ENCODE measurements at places on chromosomes 7 and 10.

DNA sequence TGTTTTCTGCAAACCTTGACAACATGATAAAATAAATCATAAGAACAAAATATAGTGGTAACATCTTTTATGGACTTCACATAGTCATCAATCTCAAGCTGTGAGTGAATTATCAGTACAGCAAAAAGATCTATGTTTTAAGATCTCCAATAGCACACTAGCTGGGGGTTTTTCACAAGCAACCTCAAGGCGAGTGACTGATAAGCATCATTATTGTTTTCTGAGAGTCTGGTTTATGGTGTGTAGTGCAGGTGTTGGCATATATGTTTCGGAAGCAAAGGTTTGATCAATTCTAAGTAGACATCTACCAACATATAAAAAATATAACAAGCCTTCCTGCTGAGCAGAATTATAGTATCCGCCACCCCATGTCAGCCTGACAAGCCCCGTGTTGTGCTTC lies 403.8 kb upstream of the MGMT start:
- no peak for DNase-seq

DNA sequence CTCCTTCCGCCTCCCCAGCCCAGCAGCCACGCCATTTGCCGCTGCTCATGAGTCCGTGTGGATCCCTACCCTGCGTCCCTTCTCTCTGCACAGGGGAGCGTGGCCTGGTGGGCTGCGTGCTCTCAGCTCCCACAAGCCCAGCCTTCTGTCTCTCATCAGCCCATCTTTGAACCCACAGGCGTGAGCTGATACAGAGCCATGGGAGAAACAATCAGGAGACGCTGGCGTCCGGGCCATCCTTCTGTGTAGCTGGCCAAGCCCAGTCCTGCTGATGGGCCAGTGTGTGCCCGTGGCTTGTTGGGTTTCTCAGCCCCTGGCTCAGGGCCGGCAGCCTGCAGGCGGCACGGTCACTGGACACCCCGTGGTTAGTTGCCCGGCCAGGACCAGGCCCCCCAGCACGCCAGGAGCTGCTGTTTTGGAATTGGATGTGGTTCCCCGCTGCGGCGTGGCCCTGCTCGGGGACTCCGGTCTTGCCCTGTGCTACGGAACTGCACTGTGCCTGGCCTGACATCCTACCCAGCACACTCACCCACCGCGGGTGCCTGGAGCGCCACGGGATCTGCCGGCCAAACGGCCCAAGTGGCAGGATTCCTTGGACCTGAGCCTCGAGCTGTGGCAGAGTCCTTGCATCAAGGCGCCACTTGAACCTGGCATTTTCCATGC lies 88.9 kb downstream of the ELFN1 start:
- DNase-seq: no peak

DNA sequence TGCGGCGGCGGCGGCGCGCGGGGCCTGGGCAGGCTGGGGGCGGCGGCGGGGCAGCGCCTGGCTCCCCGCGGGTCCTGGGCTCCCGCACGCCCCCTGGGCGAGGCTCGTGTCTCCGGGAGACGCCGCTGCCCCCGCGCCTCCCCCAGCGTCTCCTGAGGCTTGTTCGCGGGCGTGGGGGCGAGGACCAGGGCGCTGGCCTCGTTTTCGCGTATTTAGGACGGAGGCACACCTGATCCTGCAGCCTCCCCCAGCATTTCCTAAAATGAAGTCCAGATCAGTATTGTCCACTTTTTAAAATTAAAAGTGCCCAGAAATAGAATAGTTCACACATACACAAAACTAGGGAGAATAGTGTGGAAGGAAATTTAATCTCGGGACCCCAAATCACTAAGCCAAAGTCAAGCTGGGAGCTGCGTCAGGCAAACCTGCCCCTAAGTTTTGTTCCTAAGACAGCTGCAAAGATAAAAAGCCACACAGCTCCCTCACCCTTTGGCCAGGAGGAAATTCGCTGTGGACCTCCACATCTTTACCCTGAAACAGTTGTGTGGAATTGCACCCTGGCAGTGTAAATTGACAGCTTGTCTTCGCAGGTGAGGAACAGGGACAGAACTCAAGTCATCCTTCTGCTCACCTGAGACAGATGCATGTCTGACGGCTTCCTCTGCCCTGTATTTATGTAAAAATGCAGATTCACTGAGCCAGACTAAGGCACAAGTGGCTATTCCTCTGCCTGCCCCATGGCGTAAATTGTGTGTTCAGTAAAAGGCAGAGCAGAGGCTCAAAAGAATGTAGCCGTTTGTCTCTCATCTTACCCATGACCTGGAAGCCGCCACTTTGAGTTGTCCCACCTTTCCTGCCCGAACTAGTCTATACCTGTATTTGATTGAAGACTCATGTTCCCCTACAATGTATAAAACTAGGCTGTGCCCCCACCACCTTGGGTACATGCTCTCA lies 740 bp downstream of the GALNT11 start:
- DNase-seq: no peak

- no peak for DNase-seq
Measured at GRCh38 chr10:13247246-13247645, 13.1 kb upstream of the UCMA start.

All from RPMI8226 (cell line).